ENCODE measurements at places on chromosomes 5 and 9.

- no peak for DNase-seq
Measured at GRCh38 chr5:51846015-51846414, 462.8 kb downstream of the ISL1 start.

- no peak for DNase-seq
Measured at GRCh38 chr9:103041961-103042360, 46.8 kb downstream of the CYLC2 start.

GRCh38 chr5:170183816-170184687 is 48.7 kb upstream of the C5orf58 start:
- DNase-seq: peak; percentile 72

GRCh38 chr5:68875351-68875750 is 218.5 kb upstream of the SLC30A5 start:
- DNase-seq: no peak

GRCh38 chr9:98558575-98558974 is 150.2 kb downstream of the GABBR2 start:
- no peak for DNase-seq

DNA sequence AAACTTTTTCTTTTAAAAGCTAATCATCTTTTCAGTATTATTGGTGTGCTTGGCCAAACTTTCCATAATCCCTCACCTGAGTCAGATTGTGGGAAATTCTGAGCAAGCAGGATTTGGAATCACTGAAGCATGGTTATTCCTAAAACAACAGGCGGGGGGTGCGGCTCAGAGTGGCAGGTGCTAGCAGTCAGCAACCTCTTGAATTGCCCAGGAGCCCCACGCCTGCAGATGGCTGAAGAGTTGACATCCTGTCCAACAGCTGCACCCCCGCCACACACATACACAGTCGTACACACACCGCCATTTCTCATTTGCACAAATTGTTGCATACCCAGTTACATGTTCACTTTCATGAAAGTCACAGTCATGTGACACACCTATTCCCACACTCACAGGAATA is 96.6 kb downstream of the LHX2 start:
- no peak for DNase-seq

GRCh38 chr9:98707166-98708102 is 1.3 kb downstream of the GABBR2 start:
- peak; percentile 78 for DNase-seq

GRCh38 chr9:74303945-74304344 is 193.2 kb upstream of the RORB start:
- no peak for DNase-seq

DNA sequence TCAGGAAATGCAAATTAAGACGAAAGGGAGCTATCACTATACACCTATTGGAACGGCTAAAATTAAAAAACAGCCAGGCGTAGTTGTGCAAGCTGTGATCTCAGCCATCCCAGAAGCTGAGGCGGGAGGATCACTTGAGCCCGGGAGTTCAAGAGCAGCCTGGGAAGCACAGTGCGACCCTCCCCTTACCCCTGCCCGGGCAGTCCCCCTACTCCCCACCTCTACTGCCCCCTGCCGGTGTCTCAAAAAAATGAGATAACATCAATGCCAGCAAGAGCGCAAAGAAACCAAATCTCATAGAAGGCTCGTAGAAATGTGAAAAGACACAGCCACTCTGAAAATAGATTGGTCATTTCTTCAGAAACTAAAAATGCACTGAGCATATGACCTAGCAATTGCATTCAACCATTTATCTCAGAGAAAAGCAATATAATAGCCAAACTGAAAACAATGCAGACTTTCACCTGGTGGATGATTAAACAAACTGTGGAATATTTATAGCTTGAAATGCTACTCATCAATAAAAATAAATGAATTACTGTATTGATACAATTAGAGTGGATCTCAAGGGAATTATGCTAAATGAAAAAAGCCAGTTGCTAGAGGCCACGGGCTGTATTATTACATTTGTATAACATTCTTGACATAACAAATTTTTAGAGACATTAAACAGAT is 20.6 kb downstream of the OR2V2 start:
- DNase-seq: no peak

GRCh38 chr9:126763130-126763764 is 41.6 kb upstream of the ZBTB43 start:
- peak; percentile 11 for DNase-seq

DNA sequence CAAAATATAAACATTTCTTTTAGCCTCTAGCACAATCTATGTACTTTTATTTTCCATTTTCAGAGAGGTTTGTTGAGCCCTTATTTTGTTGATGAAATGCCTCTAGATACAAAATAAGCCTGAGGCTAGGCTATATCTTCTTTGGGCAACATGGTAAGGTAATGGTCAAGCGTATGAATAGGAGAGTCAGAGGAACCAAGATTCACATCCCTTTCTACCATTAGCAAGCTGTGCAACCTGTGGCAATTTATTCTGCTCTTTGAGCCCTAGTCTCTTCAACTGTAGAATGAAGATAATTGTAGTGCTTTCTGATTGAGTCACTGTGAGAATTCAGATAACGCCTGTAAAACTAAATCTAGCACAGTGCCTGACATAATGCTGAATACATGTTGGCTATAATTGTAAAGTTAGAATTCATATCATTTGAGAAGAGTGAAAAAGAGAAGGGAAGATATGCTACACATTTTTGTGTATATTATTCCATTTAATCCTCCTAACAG is 412.5 kb downstream of the CCDC171 start:
- DNase-seq: no peak

DNA sequence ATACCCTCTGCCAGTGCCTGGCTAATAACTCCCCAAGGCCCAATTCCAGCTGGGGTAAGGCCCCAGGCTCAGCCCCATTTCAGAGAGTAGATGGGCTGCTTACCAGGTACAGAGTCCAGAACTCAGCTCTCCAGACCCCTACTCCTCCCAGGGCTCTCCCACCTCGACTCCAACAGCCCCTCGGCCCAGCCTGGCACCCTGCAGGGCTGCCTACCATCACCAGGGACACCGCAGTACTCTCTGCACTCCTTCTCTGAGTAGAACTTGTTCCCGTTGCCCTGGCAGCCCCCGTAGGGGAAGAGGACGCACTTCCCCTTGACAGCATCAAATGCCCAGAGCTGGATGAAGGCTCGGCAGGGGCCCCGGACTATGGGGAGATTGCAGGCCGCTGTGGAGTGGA is 17.4 kb downstream of the AMBP start:
- no peak for DNase-seq

GRCh38 chr9:31390403-31391025 is 993.9 kb upstream of the ACO1 start:
- no peak for DNase-seq

GRCh38 chr9:80899208-80899607 is 790.1 kb downstream of the TLE1 start:
- no peak for DNase-seq

- no peak for DNase-seq
Measured at GRCh38 chr5:68460147-68460798, 244.7 kb downstream of the PIK3R1 start.

GRCh38 chr9:33220681-33221567 is 19.0 kb upstream of the SPINK4 start:
- DNase-seq: no peak

DNA sequence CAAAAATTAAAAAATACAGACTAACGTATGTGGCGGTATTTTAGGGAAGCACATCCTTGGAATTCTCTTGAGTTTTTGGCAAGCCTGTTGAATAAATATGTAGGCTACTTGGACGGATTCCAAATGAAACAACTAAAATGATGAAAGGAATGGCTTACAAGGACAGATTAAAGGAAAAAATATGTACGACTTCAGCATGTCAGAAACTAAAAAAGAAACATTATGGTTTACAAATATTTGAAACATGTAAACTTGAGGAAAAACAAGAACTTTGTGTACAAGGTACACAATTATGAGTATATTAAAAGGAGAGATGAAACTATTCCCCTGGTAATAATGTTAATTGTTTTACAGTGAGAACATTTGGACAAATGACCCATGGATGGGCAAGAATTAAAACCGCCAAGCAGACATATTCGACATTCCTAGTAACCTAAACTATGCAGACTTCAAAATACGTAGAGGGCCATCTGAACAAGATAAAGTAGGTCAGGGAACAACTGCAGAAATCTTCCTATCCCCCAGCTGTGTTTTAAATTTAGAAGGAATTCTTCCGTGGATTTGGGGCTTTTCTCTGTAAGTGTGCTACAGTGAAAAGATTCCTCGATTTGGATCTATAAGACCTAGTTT is 12.5 kb downstream of the EDIL3 start:
- no peak for DNase-seq

- DNase-seq: no peak
Measured at GRCh38 chr5:154331924-154332323, 113.9 kb upstream of the SAP30L start.
